ENCODE measurements at places on chromosomes 12 and 14.
A peak's percentile ranks its signal among the peaks of the same experiment; 100 is the strongest.

DNA sequence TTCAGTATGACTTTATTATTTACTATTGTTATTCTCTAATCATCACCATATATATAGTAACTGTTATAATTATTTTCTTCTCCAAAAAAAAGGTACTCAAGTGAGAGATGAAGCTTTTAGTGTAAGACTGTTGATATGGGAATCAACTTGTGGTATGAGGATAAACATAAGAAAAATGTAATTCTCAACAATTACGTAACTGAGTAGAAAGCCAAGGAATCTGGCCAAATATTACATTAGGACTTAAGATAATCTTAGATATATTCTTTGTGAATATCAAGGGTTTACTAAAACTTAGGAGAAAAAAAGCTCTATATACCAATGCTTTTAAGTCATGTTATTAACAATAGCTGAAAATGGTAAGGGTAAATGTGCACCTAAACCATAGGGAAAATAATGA lies 13.3 kb downstream of the SENP1 start:
- no peak for DNase-seq

GRCh38 chr12:15001733-15002382 lies 29.0 kb downstream of the PDE6H start:
- DNase-seq, result no peak

DNA sequence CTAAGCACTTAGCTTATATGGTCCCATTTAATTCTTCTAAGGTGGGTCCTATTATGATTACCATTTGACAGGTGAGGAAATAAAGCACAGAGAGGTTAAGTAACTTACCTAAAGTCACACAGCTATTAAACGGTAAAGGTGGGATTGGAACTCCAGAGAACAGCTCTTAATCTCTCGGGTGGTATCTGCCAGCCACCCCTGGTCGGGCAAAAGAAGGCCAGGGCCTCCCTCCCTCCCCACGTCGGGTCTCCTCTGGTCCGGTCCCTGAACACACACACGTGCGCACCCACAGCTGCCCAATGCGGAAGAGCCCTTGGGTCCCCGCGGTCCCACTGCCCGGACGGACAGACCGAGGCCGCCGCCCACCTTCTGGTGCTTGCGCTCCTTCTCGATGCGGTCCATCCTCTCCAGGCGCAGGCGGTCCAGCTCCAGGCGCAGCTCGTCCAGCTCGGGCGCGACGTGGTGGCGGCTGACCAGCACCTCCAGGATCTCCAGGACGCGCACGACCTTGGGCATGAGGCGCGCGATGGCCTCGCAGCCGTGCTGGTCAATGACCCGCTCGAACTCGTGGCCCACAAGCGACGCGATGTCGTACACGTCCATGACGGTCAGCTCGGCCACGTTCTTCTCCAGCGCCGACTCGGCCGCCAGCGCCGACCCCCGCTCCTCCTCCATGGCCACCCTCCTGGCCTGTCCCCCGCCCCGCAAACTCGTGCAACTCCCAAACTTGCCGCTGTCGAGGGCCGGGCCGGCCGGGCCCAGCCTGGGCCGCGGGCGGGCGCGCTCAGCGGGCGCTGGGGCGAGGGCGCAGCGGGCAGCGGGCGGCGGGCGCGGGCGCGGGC lies 490 bp downstream of the RILPL1 start:
- DNase-seq, result no peak

GRCh38 chr12:98109266-98109665 lies 406.1 kb upstream of the TMPO start:
- DNase-seq, result no peak

- no peak for DNase-seq
These were observed 21.4 kb downstream of the ZFC3H1 start for GRCh38 chr12:71642264-71642663.

GRCh38 chr12:122880155-122880667 lies 15.7 kb downstream of the VPS37B start:
- peak; percentile 32 for DNase-seq

GRCh38 chr12:124919521-124920352 lies 5.3 kb upstream of the UBC start:
- no peak for DNase-seq

- DNase-seq, result no peak
These were observed 9.7 kb upstream of the DYNLL1 start for GRCh38 chr12:120485961-120486881.

- DNase-seq, result no peak
These were observed 10.6 kb upstream of the ATF1 start for GRCh38 chr12:50753232-50753769.

GRCh38 chr14:49250109-49250508 lies 336.1 kb downstream of the RPS29 start:
- no peak for DNase-seq

GRCh38 chr12:109089683-109090082 lies 3.6 kb downstream of the ALKBH2 start:
- DNase-seq, result no peak

GRCh38 chr12:16881986-16882570 lies 276.1 kb upstream of the LMO3 start:
- DNase-seq, result no peak

- no peak for DNase-seq
These were observed 10.4 kb downstream of the AKAP5 start for GRCh38 chr14:64475585-64476273.

DNA sequence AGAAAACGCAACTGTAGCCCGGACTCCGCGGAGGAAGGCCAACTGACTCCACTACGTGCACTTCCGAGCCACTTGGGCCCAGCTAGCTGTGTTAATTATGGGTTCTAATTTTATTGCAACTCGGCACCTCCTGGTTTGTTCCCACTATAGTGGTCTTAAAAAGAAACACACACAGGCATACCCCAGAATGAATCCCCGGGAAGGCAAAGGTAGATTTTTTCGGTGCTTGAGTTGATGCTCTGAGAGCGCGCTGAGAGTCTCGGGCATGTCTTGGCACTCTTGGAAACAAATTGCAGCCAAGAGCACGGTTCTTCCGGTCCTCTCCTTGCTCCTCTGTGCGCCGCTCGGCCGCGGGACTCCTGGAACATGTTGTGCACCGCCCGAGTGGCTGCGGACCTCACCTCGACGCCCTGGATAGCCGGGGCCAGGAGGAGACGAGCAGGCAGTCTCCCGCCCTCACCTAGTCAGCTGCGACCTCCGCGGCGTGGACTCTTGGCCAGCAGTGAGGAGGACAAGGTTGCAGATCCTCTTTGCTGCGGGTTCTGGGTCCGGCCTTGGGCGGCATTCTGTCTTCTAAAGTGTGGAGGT lies 6.8 kb upstream of the PAX9 start:
- no peak for DNase-seq

DNA sequence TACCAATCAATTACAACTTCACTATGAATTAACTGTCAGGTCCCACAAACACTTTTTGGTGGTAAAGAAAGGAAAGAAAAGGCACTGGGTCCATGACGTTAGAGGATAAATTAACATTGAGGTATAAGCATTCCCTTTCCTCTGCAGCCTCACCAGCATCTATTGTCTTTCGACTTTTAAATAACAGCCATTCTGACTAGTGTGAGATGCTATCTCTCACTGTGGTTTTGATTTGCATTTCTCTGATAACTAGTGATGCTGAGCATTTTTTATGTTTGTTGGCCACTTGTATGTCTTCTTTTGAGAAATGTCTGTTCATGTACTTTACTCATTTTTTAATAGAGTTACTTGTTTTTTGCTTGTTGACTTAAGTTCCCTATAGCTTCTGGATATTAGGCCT lies 9.4 kb downstream of the ANKS1B start:
- DNase-seq, result no peak

GRCh38 chr14:59208224-59208814 lies 19.9 kb downstream of the DAAM1 start:
- DNase-seq, result no peak

- DNase-seq, result peak; percentile 54
These were observed 233.8 kb upstream of the GARIN6 start for GRCh38 chr12:99413751-99414150.

DNA sequence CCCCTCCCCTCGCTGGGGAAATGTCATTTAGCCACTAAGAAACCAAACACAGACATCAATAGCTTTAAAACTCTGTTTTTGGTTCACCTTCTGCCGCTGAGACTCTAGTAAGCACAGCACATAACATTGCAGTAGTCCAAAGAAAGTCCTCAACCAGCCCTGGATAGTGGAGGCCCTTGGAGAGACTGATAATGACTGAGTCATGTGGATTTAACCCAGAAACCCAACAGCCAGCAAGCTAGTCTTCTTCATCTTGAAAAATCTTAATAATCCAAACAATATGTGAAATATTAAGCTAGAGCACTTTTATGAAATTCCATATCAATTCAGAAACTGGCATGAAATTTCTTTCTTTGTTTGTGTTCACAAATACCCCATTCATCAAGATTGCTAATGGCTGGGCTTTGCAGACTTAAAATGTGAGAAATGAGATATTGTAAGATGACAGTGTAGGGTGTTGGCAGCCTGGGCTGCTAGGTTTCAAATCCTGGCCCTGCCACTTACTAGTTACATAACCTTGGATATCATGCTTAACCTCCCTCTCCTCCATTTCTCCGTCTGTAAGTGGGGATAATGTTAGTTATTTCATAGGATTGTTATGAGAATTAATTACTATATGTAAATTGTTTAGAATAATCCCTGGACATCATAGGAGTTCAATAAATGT lies 40.1 kb downstream of the RERG start:
- no peak for DNase-seq

DNA sequence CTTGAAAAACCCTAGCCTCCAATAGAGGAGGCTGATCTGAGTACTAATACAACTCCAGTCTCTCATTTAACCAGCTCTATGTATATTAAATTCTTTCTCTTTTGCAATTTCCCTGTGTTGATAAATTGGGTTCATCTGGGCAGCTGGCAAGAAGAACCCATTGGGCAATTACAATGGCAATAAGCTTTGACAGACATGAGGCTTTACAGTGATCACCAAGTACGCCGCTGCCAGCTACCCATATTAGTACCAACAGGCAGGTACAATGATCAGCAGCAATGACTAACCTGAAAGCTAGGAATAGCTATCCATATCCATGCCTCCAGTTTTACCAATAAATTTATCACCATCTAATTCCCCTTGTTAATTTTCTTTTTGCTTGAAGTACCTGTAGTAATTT lies 54.5 kb downstream of the OSBPL8 start:
- no peak for DNase-seq

DNA sequence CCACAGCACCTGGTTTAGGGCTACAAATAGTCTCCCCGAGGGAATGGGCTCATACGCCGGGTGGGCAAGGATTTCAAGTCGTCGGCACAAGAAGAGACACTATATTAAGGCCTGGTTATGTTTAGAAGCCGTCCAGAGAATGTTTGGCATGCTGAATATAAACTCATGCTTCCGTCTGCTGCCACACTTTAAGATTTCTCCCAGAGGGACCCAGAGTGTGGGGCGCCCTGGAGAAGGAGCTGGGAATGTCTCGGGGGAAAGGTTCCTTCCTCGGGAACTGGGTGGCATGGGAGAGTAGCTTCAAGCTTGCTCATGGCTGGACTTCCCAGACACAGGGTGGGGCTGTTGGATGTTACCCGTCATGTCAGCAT lies 295.7 kb downstream of the CACNA1C start:
- no peak for DNase-seq

GRCh38 chr14:31934767-31935266 lies 142.3 kb upstream of the ARHGAP5 start:
- DNase-seq, result peak; percentile 88

GRCh38 chr12:12562016-12562483 lies 613 bp downstream of the DUSP16 start:
- DNase-seq, result no peak

DNA sequence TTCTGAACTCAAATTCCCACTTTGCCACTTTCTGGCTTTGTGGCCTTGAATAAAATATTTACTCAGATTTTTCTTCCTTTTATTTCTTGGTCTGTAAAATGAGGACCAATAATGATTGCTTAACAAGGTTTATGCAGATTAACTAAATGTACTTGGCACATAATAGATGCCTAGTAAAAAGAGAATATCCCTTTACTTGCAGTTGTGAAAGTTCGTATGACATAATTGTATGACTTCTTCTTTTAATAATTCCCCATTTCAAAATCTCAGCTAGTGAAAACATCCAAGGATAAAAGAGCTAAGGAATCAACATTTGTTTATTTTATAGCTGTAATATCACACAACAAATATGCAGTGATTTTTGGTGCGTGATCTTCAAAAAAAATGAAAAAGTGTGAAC lies 215.6 kb upstream of the ATP2B1 start:
- DNase-seq, result no peak

- DNase-seq, result no peak
These were observed 4.3 kb upstream of the HSD17B6 start for GRCh38 chr12:56758728-56759262.

DNA sequence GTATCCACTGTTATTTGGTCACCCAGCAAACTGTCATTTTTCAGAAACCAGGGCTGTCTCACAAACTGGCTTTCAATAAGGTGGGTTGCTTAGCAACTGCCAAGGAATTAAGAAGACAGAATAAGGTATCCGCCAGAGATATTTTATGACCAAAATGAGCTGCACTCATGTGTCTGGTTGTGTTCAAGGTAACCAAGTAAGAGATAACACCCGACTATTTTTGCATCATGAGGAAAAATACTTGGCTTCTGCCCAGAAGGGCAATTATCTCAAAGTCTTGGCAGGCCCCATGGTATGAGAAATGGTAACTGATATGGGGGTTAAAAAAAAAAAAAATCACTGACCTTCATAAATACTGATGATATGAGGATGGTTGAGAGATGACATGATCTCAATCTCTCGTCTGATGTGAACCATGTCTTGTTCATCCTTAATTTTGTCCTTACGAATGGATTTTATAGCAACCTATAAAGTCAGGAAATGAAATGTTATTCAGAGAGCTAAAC lies 32.6 kb downstream of the NUAK1 start:
- peak; percentile 59 for DNase-seq

DNA sequence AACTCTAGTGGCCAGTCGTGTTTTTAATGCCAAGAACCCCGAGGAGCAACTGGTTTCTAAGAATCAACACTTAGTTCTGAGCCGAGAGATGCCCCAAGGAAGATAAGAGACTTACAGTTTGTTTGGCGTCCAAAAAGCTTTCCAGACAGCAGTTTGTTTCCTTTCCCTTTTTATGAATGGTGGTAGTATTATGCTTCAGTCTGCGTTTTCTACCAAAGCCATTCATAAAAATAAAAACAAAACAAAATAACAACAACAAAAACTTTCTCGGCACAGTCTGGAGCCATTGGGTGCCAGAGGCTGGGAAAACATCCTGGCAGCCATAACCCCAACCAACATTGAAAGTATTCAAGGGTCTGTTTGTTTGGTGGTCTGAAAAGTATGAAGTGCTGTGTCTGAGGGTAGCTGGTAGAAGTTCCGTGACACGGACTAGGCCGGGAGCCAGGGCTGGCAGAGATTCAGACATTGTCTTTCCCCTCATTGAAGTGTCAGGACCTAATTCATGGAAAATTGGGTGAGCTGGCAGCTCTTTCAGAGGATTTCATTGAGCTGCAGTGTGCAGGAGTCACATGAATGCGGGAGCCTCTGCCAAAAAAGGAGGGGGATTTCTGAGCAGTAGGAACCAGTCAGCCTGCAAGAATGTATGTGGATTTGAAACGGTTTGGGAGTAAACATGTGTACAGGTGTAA lies 124.2 kb downstream of the HMGA2 start:
- no peak for DNase-seq

All from NCI-H2029 (cell line).